ENCODE measurements at places on chromosomes 1 and 21. TPM values are rescaled to one million over a fixed set of nuclear protein-coding genes. Genes with fewer than 3 reads are reported as not detected.

ITLN1 gene
- not detected for total RNA-seq

CR1L gene
- not detected for total RNA-seq

GPA33 gene
- not detected for total RNA-seq

MMEL1 gene
- total RNA-seq, result not detected

ZNF670 gene
- 3.3 TPM for total RNA-seq

ELK4 gene
- 6.4 TPM for total RNA-seq

SKI gene
- total RNA-seq, result 26.1 TPM

LCE1F gene
- not detected for total RNA-seq

SPRR2G gene
- not detected for total RNA-seq

CNKSR1 gene
- total RNA-seq, result 0.32 TPM

NTNG1 gene
- total RNA-seq, result not detected

SAMD13 gene
- 0.39 TPM for total RNA-seq

OR2T2 gene
- total RNA-seq, result not detected

RAB3B gene
- total RNA-seq, result 6.0 TPM

RXFP4 gene
- not detected for total RNA-seq

USH2A gene
- not detected for total RNA-seq
